SK-N-MC (cell line): ENCODE measurements at places on chromosomes 3 and 15.

- peak; percentile 6 for DNase-seq
Measured at GRCh38 chr15:71278989-71279756, 163.9 kb downstream of the THSD4 start.

GRCh38 chr3:56459719-56460118, 8.5 kb downstream of the ERC2 start:
- DNase-seq = no peak

DNA sequence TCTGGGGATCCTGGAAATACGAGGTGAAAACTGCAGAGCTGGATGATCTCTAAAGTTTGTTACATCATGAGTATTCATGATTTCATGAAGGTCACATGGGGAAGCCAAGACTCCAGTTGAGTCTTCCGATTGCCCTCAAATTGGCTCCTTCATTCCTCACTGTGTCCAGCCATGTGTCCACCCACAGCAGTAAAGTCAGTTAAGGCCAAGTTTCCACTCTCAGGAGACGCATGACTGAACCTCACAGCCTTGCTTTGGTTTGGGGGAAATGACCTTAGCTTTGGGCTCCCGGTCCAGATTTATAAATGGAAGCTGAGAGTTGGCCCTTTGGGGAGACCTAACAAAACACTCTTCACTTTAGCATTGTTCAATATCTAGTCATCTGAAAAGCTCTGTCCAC, 289.7 kb upstream of the MCTP2 start:
- DNase-seq = no peak

DNA sequence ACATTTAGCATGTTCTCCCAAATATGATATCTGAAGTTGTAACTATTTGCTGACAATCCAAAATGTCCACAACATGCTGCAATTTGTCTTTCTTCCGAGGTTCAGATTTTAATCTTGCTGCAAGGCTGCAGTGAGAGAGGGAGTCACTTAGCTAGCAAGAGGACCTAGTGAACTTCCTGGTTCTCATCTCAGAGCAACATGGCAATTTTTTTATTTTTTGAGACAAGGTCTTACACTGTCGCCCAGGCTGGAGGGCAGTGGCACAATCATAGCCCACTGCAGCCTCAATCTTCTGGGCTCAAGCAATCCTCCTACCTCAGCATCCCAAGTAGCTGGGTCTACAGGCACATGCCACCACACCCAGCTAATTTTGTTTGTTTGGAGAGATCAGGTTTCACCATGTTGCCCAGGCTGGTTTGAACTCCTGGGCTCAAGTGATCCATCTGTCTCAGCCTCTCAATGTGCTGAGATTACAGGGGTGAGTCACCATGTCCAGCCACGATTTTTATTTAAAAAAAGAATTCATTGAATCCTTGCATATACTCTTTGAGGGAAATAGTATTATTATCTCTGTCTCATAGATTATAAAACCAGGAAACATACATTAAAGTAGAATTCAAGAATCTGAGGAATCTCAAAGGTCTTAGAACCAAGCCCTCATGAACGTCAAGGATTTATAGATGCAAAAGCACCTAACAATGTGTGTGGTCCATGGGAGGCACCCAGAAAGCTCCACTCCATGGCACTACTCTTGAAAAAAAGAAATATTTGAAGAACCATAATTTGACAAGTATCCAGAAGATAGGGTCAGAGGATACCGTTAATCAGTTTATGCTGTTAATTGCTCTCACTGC, 9.1 kb downstream of the HDC start:
- no peak for DNase-seq

DNA sequence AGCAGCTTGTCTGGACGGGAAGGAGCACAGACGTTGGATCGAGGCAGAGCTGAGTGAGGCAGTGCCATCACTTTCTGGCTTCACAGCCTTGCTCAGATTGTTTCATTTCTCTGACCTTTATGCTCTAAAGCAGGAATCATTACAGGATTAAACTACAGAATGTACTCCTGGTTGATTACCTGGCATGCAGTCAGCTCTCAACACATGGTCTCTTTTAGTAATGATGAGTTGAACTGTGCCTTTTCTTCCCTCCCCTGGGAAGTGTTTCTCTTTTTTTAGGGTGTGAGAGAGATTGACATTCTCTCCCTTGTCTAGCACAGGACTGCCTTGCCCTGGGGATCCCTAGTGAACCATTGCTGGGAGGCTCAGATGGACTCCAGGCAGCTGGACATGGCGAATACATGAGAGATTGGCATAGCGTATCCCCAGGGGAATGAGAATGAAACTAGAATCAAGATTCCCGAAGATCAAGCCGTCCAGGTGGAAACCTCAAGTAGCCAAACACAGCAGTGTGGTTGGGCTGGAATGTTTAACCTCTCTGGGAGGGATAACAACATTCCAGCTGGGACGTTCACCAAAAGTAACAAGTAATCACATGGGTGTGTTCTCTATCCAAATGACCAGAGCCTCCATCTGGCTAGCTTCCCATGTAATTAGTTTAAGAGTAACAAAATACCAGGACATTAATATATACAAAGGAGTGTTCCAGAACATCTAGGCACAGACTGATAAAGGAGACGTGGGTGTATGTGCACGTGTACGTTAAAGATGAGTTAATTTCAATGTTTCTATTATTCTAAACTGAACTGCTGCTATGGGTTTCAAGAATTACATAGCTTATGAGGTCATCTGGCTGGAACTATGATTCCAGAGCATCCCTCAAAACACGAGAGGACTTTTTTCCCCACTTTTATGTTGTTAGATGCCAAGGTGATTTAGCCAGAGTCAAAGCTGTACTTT, 118.6 kb upstream of the NR2E3 start:
- DNase-seq = no peak

DNA sequence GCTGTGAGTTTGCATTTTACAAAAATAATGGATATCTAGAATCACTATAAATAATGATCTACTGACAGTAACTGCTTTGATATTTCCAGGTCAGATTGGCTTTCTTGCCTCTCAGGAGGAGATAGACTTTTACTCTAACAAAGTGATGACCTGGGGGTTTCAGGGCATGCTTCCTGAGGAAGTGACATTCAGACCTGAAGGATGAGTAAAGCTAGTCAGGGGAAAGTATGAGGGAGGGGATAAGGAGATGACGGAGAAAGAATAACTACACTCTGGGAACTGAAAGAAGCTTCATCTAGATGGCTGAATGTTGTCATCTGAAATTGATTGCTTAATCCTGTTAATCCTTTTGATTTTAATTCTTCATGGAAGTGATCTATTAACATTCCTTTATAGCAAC, 32.2 kb downstream of the ARMC8 start:
- no peak for DNase-seq

DNA sequence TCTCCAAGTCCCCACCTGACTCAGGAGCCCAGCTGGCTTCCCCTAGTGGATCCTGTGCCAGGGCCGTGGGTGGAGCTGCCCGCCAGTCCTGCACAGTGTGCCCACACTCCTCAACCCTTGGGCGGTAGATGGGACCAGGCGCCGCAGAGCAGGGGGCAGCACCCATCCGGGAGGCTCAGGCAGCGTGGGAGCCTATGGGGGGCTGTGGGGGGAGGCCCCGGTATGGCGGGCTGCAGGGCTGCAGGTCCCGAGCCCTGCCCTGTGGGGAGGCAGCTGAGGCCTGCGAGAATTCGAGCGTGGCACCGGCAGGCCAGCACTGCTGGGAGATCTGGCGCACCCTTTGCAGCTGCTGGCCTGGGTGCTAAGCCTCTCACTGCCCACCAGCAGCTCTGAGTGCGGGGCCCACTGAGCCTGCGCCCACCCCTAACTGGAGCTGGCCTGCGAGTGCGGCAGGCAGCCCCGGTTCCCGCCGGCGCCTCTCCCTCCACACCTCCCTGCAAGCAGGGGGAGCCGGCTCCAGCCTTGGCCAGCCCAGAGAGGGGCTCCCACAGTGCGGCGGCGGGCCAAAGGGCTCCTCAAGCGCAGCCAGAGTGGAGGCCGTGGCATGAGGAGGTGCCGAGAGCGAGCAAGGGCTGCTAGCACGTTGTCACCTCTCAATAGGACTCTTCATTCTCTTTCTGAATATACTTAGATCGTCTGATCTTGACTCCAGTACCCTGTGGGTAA, 64.0 kb downstream of the TMEM212 start:
- DNase-seq = no peak

GRCh38 chr15:48565560-48566482, 79.7 kb downstream of the FBN1 start:
- DNase-seq = no peak

DNA sequence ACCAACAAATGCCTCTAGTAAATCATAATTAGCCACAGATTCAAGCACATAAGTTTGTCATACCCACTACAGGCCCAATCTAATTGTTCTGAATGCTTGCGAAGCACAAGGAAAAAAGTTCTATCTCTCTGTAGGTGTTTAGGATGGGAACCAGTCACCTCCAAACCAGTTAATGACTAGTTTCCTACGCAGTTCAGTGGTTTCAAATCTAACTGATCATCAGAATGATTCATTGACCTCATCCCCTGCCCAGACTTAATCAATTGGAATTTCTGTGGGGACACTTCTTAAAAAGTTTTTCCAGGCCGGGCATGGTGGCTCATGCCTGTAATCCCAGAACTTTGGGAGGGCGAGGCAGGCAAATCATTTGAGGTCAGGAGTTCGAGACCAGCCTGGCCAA, 24.3 kb upstream of the MASP1 start:
- no peak for DNase-seq

DNA sequence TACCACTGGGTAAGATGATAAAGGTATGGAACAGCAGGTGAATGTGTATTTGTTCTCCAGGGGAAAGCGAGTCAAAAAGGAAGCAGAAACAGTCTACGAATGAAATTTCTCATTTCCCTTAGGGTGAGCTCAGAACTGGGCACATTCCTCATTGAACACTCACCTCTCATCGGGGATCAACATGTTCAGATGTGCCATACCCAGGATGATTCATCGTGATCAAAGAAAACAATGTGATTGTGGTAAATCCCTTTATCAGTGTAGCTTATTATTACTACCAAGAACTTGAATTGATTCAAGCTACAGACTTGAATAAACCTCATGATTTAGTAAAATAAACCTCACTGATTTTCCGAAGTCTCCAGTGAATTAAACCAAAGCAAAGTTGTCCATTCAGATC, 72.1 kb downstream of the GJD2 start:
- DNase-seq = no peak

GRCh38 chr3:182393830-182394367, 399.4 kb upstream of the ATP11B start:
- DNase-seq = no peak

DNA sequence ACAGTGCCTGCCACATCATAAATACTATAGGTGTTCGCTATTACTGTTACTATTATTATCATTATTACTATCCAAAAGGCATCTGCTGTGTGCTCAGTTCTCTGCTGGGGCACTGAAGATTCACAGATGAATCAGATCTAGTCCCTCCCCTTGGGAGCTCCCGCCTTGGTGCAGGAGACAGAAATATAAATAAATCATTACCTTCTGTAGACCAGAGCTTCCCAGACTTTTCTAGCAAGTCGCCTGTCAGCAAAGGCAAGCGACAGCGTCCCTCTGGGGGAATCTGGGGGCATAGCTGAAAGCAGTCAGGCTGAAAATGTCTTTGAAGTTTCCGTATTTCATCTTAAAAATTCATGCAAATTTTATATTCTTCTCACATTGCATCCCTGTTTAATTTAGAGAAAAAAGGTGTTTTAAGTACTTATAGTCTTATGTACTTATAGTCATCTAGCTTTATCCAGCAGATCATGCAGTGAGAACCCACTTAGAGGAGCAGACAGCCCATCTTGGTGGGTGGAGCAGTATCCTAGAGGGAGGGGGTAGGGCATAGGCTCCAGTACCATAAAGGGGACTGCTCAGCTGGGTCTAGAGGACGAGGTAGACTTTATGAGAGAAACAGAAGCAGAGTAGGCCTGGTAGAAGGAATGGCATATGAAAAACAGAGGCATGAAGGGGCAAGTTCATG, 10.4 kb upstream of the BRPF1 start:
- DNase-seq = no peak

GRCh38 chr15:87348746-87349145, 907.8 kb downstream of the NTRK3 start:
- no peak for DNase-seq

DNA sequence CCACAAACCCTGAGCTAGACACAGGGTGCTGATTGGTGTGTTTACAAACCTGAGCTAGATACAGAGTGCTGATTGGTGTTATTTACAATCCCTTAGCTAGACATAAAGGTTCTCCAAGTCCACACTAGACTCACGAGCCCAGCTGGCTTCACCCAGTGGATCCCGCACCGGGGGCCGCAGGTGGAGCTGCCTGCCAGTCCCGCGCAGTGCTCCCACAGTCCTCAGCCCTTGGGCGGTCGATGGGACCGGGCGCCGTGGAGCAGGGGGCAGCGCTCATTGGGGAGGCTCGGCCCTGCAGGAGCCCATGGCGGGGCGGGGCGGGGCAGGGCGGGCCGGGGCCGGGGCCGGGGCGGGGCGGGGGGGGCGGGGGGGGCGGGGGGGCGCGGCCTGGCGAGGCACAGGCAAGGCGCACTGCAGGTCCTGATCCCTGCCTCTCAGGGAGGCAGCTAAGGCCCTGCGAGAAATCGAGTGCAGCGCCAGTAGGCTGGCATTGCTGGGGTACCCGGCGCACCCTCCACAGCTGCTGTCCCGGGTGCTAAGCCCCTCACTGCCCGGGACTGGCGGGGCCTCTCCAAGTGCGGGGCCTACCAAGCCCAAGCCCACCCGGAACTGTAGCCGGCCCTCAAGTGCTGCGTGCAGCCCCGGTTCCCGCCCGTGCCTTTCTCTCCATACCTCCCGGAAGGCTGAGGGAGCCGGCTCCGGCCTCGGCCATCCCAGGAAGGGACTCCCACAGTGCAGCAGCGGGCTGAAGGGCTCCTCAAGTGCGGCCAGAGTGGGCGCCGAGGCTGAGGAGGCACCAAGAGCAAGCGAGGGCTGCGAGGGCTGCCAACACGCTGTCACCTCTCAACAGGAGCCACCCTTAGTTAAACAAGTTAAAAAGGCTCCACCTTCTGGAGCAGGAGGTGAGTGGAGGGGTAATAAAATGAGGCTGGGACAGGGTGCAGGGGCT, 9.8 kb upstream of the TMEM40 start:
- no peak for DNase-seq

- no peak for DNase-seq
Measured at GRCh38 chr3:192916371-192917027, 1.2 kb downstream of the MB21D2 start.

- no peak for DNase-seq
Measured at GRCh38 chr3:150945226-150946032, 27.1 kb downstream of the CLRN1 start.

DNA sequence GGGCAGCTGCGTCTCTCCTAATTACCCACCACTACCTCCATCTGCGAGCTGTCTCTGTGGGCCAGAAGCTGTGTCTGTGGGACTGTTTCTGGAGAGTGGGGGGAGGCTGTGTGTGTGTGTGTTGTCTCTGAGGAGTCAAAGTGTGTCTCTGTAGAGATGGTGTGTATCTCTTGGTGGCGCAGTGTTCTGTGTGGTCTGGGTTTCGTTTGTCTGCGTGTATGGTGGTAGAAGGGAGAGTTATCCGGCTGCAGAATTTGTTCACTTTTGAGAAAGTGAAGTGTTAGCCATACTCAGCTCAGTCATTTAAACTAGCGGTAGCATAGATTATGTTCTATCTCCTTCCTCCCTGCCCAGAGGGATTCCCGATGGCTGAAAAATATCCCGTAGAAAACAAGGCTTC, 2.2 kb downstream of the MYRIP start:
- DNase-seq = no peak
